ENCODE measurements at places on chromosomes 1 and 21. TPM values are rescaled to one million over a fixed set of nuclear protein-coding genes. Genes with fewer than 3 reads are reported as not detected.

GRCh38 chr1:85452948-85453347 lies 12.0 kb downstream of the DDAH1 start:
- DNase-seq = no peak

- no peak for DNase-seq
These were observed 101.5 kb upstream of the IFFO2 start for GRCh38 chr1:19057784-19058475.

DNA sequence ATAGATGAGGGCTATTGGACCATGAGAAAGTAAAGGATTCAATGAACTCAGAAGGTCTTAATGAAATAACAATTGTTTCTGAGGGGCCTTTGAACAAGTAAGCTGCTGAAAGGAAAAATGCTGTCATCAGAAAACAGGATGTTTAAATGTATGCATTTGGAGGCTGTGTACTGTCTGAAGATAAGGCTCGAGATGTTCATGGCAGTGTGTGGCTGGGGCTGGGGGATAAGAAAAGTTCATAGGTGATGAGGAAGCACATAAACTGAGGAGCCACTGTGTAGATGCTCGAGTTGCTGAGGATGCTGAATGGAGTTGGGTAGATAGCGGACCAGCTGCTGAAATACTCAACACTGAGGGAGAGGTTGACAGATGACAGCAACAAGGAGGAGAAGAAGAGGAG lies 17.8 kb downstream of the THEM4 start:
- no peak for DNase-seq

Gene RBBP4
- total RNA-seq = 175 TPM

All from epithelial cell of proximal tubule (primary cell).